ENCODE measurements at places on chromosomes 7 and 10.

DNA sequence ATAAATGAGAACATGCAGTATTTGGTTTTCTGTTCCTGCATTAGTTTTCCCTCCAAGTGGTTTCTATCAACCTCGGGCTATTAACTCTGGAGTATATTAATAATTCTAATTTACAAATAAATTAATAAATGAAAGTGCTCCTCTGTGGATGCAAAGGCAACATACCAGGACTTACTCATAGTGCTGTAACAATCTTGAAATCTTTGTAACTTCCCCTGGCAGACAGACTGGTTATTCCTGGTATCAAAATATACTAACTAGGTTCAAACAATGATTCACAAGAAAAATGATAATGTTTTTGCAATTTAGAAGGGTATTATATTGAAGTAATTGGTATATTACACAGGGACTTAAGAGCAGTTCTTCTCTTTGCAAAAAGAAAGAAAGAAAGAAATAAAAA is 177.2 kb downstream of the FANK1 start:
- no peak for DNase-seq

GRCh38 chr10:74153123-74153522 is 2.1 kb downstream of the ADK start:
- no peak for DNase-seq

DNA sequence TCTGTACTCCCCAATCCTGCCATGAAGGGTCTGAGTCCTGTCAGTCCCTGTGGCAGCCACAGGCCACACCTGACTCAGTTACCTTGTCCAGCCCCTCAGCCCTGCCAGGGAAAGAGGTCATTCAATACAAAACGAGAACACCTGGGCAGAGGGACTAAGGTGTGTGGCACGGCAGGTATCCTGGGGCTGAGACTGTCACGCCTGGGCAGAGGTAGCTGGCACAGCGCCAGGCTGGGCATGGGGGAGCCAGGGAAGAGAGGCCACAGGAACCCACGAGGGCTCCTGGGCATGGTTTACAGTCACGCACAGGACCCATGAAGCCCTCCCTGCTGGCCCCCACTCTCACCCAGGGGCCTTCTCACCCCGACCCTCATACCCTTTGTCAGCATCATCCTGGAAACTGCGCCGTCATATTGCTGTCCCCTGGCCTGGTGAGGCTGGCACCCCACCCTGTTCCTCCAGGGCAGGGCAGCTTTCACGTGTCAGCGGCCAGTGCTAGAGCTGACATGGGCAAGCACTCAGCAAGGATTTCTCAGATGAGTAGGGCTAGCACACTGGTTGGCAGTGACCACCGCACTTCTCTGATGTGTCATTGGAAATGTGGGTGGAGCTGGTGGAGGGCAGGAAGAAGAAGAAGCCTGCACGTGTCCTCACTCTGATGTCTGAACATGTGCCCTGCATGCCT is 42.7 kb downstream of the LRRC18 start:
- DNase-seq: no peak

GRCh38 chr7:124769136-124769535 is 3.5 kb upstream of the GPR37 start:
- DNase-seq: no peak

GRCh38 chr10:73359492-73359891 is 828 bp upstream of the CFAP70 start:
- peak; percentile 45 for DNase-seq

Measured in NCI-H2029 (cell line).